ENCODE measurements at places on chromosomes 4 and X.

- DNase-seq: no peak
Observed at GRCh38 chrX:68834371-68835103, 5.7 kb downstream of the EFNB1 start.

GRCh38 chr4:7192252-7193029 is at the start of gene SORCS2:
Gene SORCS2, plus strand, starts transcription at chr4:7192538.
- DNase-seq: peak; percentile 8

DNA sequence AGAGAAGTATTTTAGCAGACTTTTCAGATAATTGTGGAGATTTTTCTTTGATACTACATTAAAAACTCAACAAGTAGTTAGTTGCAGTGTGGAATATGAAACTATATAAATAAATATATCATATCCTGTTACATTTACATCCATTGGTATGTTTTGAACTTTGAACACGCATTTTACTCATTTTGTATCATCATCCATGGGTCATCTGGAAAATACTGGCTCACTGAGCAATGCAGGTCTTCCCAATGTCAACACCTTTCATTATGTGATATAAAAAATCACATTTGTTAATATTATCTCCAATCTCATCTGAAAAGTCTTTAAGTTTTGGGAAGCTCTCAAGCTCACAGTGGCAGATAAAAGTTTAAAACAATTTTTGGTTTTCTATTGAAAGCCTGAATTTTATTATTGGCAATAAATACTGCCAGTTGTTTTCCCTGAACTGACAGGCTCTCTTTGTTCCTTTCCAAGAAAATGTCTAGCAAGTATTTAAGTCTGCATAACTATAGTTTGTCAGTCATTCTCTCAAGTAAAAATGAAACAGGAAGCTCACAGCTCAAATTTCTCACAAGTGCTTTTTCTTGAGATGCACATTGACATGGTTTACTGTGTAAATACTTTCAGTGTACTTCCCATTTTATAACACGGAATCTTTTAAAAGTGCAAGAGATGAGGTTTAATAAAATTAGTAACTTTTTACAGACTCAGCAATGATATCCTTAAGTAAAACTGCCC is 183.5 kb upstream of the GPC4 start:
- DNase-seq: no peak

DNA sequence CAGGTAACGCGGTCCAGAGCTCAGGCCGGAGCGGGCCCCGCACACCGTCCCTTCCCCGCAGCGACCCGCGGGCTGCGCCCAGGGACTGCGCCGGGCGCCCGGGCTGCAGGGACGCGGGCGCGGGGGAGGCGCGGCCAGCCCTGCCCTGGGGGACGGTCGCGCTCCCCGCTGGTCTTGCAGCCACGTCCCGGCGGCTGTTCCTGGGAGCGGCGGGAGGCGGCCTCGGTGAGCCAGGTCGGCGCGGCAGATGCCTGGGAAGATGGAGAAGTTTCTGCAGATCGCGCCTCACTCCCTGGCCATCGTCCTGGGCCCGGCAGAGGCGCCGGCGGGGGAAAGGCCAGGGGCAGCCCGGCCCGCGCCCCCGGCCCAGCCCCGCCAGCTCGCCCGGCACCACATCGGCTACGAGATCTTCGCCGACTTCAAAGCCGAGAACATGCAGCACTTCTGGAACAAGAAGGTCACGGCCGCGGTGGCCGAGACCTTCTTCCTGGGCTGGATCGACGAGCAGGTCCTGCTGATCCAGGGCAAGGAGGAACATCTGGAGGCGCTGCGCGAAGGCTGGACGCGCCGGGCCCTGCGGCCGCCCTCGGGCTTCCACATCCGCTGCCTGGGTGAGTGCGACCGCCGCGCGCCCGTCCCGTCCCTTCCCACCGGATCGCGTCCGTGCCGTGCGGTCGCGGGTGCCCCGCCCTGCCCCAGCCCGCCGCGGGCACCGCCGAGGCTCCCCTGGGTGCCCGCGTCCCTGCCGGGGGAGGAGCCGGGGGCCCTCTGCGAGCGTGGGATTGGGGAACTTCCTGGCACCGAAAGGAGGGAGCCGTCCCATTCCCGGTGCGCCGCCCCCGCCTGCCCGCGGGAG is 107.4 kb upstream of the STOX2 start:
- no peak for DNase-seq

DNA sequence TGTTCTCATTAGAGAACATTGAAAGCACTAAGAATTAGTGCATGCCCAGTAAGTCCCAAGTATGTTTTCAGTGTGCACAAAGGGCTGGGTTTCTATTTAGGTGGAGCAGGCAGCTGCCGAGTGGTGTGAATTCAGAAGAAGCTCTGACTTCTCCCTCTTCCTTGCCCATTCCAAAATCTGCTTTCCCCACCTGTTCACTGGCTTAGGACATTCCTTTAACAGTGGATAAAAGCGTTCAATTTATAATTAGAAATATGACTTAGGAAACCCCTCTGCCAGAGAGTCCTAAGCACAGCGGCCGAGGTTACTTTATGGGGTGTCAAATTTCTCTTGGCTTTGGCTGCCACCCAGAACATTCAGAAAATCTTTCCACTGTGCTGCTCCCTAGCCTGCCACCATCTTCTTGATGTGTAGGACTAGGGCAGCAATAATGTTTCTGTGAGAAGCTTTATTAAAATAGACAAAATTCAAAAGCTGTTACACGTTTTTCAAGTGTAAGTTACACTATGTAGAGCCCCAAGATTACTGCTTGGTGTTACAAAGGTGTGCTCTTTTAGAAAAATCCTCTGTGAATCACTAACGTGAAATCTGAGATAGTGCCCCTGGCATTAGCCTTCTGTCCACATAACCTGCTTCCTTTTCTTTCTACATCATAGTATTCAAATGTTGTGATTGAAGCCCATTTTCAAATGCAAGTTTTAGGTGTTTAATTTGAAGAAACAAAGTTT is 191.6 kb upstream of the ANKRD50 start:
- peak; percentile 73 for DNase-seq

DNA sequence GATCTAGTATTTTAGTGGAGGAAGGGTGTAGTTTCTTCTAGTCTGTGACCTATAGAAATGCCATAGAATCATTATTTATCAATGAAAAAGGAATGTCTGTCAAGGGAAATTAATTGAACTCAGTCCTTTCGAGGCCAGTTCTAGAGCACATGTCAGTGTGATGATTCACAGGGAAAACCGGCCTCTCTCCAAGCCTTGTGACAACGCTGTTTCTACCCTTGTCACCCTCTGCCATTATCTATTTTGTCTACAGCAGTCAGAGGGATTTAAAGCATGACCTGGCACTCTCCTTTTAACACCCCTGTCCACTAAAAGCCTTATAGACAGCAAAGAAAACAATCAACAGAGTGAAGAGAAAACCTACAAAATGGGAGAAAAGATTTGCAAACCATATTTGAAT is 119.8 kb downstream of the DRD5 start:
- no peak for DNase-seq

- no peak for DNase-seq
Observed at GRCh38 chr4:170776983-170777382, 687.2 kb upstream of the AADAT start.

DNA sequence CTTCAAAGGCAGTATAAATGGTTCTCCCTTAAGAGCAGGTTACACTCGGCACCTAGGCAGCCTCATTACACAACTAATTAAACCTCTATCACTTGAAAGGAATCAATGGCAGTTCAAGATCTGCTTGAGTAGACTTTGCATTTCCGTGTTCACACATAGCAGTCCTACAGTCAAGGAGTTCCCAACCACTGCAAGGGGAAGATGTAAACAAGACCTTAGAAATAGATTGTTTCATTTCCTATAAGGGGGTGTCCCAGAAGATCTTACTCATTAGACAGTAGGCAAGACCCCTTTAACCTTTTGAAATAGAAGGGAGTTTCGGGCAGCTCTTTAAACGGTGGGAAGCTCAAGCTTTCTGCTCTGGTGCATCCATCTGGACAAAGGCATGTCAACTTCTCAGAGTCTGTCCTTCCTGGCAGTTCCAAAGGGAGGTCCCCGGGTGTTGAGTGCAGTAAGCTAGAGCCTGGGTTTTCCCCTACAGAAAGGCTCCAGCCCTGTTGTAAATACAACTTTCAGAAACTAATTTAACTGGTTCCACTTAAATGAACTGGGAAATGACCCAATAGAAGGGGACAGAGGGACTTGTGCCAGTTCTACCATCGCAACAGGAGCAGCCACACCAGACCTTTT is 150.8 kb downstream of the RBMX2 start:
- DNase-seq: no peak

DNA sequence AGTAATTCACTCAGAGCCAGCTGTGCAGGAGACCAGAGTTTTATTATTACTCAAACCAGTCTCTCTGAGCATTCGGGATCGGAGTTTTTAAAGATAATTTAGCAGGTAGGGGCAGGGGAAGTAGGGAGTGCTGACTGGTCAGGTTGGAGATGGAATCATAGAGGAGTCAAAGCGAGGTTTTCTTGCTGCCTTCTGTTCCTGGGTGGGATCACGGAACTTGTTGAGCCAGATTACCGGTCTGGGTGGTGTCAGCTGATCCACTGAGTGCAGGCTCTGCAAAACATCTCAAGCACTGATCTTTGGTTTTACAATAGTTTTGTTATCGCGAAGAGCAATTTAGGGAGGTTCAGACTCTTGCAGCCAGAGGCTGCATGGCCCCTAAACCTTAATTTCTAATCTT is 63.6 kb downstream of the TRIM2 start:
- no peak for DNase-seq

DNA sequence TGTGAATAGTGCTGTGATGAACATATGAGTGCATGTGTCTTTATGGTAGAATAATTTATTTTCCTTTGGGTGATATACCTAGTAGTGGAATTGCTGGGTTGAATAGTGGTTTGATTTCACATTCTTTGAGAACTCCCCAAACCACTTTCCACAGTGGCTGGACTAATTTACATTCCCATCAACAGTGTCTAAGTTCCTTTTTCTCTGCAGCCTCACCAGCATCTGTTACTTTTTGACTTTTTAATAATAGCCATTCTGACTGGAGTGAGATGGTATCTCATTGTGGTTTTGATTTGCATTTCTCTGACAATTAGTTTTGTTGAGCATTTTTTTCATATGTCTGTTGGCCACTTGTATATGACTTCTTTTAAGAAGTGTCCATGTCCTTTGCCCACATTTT is 29.1 kb downstream of the JADE3 start:
- no peak for DNase-seq

DNA sequence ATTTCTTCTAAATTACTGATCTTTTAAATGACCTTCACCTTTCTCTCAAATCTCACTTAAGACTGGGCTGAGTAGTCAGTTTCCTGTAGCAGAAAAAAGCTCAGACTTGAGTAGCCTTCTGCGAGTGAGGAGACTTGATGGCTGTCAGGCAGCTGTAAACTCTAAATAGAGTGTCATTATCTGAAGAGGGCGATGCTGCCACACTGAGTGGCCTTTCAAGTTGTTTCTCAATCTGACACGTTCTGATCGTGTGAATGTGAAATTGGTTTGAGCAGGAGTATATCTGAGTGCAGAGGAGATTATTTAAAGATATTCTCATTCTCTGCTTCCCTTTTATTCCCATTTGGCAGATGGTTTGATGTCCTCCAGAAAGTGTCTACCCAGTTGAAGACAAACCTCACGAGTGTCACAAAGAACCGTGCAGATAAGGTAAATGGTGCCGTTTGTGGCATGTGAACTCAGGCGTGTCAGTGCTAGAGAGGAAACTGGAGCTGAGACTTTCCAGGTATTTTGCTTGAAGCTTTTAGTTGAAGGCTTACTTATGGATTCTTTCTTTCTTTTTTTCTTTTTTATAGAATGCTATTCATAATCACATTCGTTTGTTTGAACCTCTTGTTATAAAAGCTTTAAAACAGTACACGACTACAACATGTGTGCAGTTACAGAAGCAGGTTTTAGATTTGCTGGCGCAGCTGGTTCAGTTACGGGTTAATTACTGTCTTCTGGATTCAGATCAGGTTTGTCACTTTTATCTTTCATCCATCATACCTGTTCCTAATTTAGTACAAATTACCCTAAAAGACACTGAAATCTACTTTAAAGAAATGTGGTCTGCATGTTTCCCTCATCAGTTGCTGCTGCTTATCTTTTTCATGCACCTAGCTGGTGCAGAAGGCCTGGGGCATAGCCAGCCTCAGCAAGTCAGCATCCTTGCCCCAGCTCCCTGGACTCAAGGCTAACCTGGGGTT is 74.3 kb upstream of the MSANTD1 start:
- no peak for DNase-seq

- no peak for DNase-seq
Observed at GRCh38 chr4:176927664-176928063, 134.9 kb upstream of the VEGFC start.

DNA sequence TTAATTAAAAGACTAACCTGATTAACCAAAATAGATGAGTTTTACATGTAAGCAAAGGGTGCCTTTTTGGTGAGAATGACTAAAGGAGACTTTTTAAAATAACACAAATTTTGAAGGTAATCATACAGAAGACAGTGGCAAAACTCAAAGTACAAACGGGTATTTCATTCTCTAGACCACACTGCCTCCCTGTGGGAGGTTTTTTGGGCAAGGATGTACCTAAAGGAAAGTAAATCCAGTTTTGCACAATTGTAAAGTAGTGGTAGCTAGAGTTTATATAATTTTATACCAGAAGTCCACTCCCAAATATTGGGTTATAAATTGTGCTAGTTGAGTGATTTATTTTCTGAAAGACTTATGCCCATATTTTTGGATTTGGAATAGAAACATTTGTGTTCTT is 201.0 kb downstream of the PAPSS1 start:
- DNase-seq: no peak

DNA sequence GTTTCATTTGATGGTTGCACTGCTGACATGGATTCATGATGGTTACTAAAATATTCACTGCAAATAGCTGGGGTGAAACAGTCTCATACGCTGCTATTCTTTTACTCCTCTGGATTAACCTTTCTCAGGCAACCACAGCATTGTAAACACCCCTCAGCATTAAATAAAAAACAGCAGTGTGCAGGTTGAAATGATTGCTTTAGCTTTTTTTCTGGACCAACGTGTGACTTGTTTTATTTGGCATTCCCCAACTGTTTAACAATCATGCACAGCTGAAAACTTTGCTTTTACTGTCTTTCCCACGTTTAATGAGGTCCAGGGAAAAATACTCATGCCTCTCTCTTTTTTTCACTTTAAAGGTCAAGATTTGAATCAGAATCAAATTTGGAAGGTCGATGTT is 490.8 kb downstream of the RAPGEF2 start:
- DNase-seq: no peak

DNA sequence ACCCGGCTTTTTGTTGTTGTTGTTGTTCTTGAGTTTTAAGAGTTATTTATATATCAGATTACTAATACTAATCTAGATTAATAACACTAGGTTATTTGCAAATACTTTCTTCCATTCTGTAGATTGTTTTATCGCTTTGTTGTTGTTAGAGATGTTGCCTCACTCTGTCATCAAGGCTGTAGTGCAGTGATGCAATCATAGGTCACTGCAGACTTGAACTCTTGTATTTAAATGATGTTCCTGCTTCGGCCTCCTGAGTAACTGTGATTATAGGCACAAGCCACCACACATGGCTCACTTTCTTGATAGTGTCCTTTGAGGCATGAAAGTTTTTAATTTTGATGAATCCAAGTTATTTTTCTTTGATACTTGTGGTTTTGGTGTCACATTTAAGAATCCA is 129.0 kb downstream of the VSIG4 start:
- no peak for DNase-seq
